ENCODE measurements at places on chromosomes 5 and 9.

- no peak for DNase-seq
Measured at GRCh38 chr9:99300603-99301002, 78.5 kb downstream of the SEC61B start.

GRCh38 chr5:172971482-172971881, 12.1 kb upstream of the ATP6V0E1 start:
- DNase-seq: no peak

- no peak for DNase-seq
Measured at GRCh38 chr9:129835860-129836223, 584 bp downstream of the USP20 start.

- DNase-seq: no peak
Measured at GRCh38 chr5:1726956-1727355, 72.7 kb downstream of the MRPL36 start.

- DNase-seq: peak; percentile 87
Measured at GRCh38 chr5:56279979-56280378, 46.8 kb upstream of the ANKRD55 start.
